ENCODE measurements at places on chromosomes 3 and 15. TPM values are rescaled to one million over a fixed set of nuclear protein-coding genes. Genes with fewer than 3 reads are reported as not detected.
A peak's percentile ranks its signal among the peaks of the same experiment; 100 is the strongest.

SLC12A1 gene
- not detected for total RNA-seq

MUC4 gene
- 0.42 TPM for total RNA-seq

UQCC5 gene
- 5.2 TPM for total RNA-seq

IQCF5 gene
- total RNA-seq, result not detected

ITGA11 gene
- total RNA-seq, result 15.8 TPM

ISLR2 gene
- 4.9 TPM for total RNA-seq

DNA sequence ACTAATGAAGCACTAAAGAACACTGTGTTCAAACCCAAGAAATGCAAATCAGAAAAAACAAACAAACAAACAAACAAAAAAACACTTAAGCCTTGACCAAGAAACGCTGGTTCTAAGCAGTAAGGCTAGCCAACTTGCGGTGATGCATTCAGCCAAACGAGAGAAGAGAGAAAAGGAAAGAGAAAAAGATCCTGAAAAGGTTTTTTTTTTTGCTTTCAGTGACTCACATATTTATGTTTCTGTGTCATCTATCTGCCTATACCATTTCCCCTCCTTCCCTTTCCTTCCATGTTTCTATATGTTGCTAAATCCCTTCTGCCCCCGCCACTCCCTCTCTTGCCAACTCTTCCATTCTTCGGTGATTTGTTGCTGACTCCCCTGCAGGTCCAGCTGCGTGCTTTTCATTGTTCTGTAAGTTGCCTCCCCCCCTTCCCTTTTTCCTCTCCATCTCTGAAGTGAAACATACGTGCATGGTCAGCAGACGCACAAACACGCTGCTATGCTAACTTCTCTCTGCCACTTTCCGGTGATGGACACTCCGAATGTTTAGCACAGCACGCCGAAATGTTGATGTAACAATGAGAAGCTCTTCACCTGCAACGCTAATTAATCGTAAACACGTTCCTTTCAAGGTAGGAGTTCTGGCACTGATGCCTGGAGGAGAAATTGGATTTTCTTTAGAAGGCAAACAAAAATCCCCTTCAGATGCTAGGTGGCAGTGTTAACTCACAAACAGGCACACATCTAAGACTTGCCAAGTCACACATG, 154.4 kb downstream of the TUSC7 start:
- H3K27ac ChIP-seq, result no peak overlapping the region
- no peaks in the 10 kb centered on the region for H3K4me1 ChIP-seq
- DNase-seq, result no peak
- H3K4me3 ChIP-seq, result peak overlapping the region; percentile 39

- H3K4me1 ChIP-seq, result peaks cover 30% of the 10 kb centered on the region
- DNase-seq, result no peak
- H3K36me3 ChIP-seq, result no peaks in the 10 kb centered on the region
- H3K4me3 ChIP-seq, result no peak overlapping the region
These were observed 87.2 kb downstream of the IQSEC1 start for GRCh38 chr3:12986031-12986430.

DNA sequence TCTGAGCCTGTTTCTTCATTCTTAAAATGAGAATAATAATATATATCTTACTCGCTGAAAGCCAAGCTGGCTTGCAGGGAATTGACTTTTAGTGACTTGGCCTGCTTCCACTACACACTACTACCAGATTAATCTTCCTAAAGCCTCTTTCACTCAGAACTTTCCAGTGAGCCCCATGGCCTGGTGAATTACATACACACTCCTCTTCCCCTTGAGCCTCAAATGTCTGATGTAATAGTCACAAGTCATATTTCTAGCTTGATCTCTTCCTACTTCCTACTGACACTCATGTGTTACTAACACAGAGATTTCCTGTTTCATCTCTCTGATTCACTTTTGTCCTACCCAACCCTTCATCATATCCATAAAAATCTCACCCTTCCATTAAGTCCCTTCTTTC, 82.7 kb upstream of the SOX2 start:
- no peak for DNase-seq
- no peak overlapping the region for H3K4me3 ChIP-seq
- H3K4me1 ChIP-seq, result no peaks in the 10 kb centered on the region

GRCh38 chr15:98873441-98874218, 134.0 kb downstream of the PGPEP1L start:
- H3K4me1 ChIP-seq, result peaks cover 62% of the 10 kb centered on the region
- no peaks in the 10 kb centered on the region for H3K36me3 ChIP-seq
- DNase-seq, result no peak
- H3K27ac ChIP-seq, result peak overlapping the region; percentile 80
- no peaks in the 10 kb centered on the region for H3K27me3 ChIP-seq

GRCh38 chr3:182789371-182789770, 3.9 kb upstream of the ATP11B start:
- no peak for DNase-seq
- H3K4me3 ChIP-seq, result no peak overlapping the region
- no peak overlapping the region for H3K27ac ChIP-seq
- peaks cover 23% of the 10 kb centered on the region for H3K27me3 ChIP-seq
- H3K36me3 ChIP-seq, result no peaks in the 10 kb centered on the region

DNA sequence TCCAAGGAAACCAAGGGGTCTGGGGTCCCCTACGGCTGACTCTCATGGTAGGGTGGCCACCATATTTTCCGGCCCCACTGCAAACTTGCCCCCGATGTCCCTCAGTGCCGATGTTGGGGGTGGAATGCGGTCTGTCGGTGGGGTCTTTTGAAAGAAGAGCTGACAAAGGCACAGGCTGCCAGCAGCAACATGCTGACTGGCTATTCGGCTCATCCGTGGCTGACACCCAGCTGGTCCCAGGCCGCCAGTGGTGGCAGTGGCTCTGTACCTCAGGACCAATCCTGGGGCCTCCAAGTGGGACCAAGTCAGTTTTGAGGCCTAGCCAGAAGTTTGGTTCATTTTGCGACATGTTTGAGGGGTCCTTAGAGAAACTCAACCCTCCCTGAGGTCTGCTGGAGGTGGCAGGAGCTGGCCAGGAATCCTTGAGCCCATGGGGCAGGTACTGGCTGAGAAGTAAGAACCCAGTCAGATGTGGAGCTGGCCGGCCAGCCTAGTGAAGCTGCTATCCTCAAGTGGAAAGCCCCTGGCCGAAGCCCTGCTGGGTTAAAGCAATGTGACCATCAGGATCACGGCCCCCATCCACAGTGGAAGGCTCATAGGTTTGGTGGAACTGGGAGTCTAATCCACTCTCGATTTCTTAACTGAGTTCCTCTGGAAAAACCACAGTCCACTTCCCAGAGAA, 17.8 kb downstream of the BMF start:
- peaks cover 75% of the 10 kb centered on the region for H3K4me1 ChIP-seq
- H3K4me3 ChIP-seq, result no peak overlapping the region
- no peaks in the 10 kb centered on the region for H3K36me3 ChIP-seq
- DNase-seq, result no peak
- no peak overlapping the region for H3K27ac ChIP-seq
- no peaks in the 10 kb centered on the region for H3K27me3 ChIP-seq

GRCh38 chr3:30548600-30548999, 57.8 kb upstream of the TGFBR2 start:
- no peaks in the 10 kb centered on the region for H3K36me3 ChIP-seq
- no peaks in the 10 kb centered on the region for H3K27me3 ChIP-seq
- no peaks in the 10 kb centered on the region for H3K4me1 ChIP-seq
- no peak for DNase-seq

DNA sequence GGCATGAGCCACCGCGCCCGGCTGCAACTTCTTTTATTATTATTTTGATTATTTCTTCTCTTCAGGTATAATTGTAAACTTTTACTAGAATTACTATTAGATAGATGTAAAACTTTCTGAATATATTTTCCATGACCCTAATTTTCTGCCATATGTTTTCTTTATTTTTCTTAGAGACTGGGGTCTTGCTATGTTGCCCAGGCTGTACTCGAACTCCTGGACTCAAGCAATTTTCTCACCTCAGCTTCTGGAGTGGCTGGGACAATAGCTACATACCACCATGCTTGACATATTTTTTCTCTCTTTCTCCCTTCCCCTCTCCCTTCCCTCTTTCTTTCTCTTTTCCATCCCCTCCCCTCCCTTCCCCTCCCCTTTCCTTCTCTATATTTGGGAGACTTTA, 29.6 kb upstream of the CHST2 start:
- H3K4me1 ChIP-seq, result no peaks in the 10 kb centered on the region
- H3K36me3 ChIP-seq, result no peaks in the 10 kb centered on the region
- no peak overlapping the region for H3K27ac ChIP-seq

GRCh38 chr3:70771426-70772147, 459.1 kb upstream of the MDFIC2 start:
- H3K4me1 ChIP-seq, result no peaks in the 10 kb centered on the region
- no peak for DNase-seq
- H3K27me3 ChIP-seq, result no peaks in the 10 kb centered on the region
- no peak overlapping the region for H3K27ac ChIP-seq
- H3K36me3 ChIP-seq, result no peaks in the 10 kb centered on the region
- no peak overlapping the region for H3K4me3 ChIP-seq

DNA sequence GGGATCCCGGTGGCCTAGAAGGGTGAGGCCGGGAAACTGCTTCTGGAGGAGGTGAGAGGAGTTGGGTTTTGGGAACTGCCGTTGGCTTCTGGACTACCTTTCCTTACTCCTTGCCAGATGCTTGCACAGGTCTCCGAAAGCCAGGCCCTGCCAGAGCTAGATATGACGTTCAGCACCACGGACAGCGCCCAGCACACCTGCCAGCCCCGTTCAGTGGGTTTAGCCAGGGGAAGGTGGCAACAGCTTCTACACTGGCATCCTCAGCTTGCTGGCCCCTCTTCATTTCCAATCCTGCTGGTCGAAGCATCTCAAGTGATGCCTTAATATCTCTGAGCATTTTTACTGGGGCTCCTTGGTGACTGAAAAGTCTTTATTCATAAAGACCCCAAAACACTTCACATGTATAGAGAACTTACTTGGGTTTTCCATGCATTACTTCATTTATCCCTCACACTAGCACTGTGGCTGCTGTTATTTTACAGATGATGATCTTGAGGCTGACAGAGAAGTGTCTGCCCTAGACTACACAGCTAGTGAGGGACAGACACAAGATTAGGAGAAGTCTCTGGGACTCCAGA, 21.9 kb downstream of the HCN4 start:
- H3K27ac ChIP-seq, result no peak overlapping the region
- no peak for DNase-seq
- H3K36me3 ChIP-seq, result no peaks in the 10 kb centered on the region
- no peak overlapping the region for H3K4me3 ChIP-seq

GRCh38 chr15:31263751-31264558, 62.7 kb upstream of the KLF13 start:
- peak; percentile 94 for DNase-seq
- H3K4me1 ChIP-seq, result peaks cover 31% of the 10 kb centered on the region
- H3K4me3 ChIP-seq, result no peak overlapping the region
- H3K27ac ChIP-seq, result peak overlapping the region; percentile 56
- H3K27me3 ChIP-seq, result no peaks in the 10 kb centered on the region

GRCh38 chr3:138441742-138442141, 7.3 kb downstream of the ESYT3 start:
- H3K4me3 ChIP-seq, result no peak overlapping the region
- DNase-seq, result no peak
- H3K4me1 ChIP-seq, result peaks cover 6% of the 10 kb centered on the region
- H3K36me3 ChIP-seq, result no peaks in the 10 kb centered on the region
- H3K27me3 ChIP-seq, result peaks cover 15% of the 10 kb centered on the region

All from esophagus muscularis mucosa (tissue), 4 donors.